ENCODE measurements at places on chromosomes 4 and X. TPM values are rescaled to one million over a fixed set of nuclear protein-coding genes. Genes with fewer than 3 reads are reported as not detected.

GRCh38 chr4:6041800-6042199, 23.6 kb upstream of the C4orf50 start:
- DNase-seq, result no peak

GRCh38 chrX:84893897-84894296, 109.8 kb upstream of the APOOL start:
- DNase-seq, result no peak

- no peak for DNase-seq
Measured at GRCh38 chr4:88439161-88439760, 17.7 kb upstream of the HERC5 start.

- no peak for DNase-seq
Measured at GRCh38 chrX:915427-916229, 285.0 kb downstream of the SHOX start.

EVC gene
- total RNA-seq, result 13.0 TPM

Measured in HT1080 (cell line).